ENCODE measurements at places on chromosomes 13 and 19.

DNA sequence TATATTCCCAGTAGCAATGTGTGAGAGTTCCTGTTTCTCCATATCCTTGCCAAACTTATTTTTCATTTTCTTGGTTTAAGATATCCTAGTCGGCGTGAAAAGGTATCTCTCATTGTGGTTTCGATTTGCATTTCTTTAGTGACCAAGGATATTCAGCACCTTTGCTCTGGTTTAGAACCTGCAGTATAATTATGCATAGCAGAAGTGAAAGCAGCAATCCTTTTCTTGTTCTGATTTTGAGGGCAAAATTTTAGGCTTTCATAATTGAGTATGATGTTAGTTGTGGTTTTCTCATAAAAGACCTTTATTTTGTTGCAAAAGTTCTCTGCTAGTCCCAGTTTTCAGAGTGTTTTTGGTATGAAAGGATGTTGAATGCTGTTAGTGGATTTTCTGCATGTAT is 491.0 kb downstream of the FGF9 start:
- no peak for DNase-seq

GRCh38 chr13:109795011-109795410 is 8.6 kb upstream of the IRS2 start:
- no peak for DNase-seq

DNA sequence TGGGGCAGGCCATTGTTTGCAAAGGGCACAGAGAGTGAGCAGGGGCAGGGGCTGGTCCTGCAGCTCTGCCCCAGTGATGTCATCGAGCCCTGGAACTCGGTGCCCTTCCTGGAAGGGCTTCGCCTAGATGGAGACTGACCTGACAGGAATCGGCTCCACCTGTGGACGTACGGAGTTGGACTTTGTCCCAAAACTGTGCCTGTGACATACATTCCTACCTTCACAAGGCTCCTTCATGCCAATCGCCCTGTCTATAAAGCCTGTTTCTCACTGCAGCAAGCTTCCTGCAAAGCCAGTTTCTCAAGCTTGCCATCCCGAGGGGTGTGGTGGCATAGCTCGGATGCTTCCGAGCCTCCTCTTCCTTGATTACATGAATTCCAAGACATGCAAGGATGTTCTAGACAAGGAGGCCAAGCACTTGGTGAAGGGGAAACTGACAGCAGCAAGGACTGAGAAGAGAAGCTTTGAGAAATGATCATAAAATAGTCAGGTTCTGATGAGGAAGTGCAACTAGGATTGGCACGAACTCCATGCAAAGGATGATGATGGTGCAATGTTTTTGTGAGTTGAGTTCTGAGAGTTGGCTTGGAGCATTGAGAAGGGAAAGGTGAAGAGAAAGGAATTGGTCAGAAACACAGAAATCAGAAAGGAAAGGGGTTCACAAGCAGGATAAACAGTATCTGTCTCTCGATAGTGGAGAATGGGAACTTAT is 73.6 kb upstream of the STK24 start:
- no peak for DNase-seq

- DNase-seq: no peak
Measured at GRCh38 chr19:10285393-10285792, 1.4 kb upstream of the ICAM4 start.

DNA sequence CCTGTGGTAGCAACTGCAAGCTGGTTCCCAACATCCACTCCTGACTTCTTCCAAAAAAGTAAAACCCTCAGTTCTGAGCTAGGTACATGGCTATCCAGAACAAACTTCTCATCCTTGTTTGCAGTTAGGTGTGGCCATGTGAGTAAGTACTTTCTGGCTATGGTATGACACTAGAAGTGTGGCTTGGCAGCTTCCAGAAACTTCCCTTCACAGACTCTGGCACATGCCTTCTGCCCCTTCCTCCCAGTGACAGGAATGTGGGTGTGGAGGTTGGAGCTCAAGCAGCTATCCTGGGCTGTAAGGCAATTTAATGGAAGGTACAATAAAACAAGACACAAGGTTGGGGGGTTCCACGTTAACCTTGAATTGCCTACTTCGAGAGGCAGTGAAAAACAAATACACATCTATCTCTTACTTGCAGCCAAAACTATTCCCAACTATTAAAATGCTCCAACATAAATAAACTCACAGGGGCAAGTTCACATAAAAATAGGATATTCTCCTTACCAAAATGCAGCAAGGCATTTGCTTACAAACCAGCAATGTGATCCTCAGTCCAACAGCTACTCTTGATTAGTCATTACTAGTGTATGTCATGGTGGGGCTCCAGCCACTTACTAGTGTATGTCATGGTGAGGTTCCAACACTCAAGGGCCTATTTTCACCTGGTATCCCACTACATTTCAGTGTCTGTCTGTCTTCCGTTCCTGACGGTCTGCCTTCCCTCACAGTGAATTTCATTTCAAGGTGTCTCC is 3.1 kb downstream of the SMG9 start:
- no peak for DNase-seq

GRCh38 chr13:76226941-76227340 is 590.8 kb downstream of the LMO7 start:
- no peak for DNase-seq

DNA sequence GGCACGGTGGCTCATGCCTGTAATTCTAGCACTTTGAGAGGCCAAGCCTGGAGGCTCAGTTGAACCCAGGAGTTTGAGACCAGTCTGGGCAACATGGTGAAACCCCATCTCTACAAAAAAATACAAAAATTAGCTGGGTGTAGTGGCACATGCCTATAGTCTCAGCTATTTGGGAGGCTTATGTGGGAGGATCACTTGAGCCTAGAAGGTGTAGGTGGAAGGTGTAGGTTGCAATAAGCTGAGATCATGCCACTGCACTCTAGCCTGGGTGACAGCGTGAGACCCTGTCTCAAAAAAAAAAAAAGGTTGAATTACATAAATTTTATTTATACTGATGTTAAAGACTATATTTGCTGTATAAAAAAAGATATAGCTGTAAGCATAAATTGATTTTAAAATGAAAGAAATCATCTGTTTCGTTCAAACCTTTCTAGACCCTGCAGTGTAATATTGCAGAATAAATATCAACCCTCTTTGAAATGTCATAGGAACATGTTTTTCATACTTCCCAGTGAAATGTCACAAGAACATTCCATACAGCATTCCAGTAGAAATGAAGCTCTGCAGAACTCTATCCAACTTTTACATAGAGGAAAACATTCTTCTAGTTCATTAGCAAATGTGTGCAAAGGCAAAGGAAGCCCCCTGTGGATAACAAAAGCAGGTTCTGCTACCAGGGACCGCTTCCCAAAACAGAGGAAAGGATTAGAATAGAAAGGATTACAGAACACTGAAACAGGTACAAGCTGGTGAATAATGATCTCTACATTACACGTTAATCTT is 76.0 kb downstream of the CAB39L start:
- DNase-seq: no peak

GRCh38 chr19:10683064-10683426 is 18.2 kb upstream of the QTRT1 start:
- no peak for DNase-seq

DNA sequence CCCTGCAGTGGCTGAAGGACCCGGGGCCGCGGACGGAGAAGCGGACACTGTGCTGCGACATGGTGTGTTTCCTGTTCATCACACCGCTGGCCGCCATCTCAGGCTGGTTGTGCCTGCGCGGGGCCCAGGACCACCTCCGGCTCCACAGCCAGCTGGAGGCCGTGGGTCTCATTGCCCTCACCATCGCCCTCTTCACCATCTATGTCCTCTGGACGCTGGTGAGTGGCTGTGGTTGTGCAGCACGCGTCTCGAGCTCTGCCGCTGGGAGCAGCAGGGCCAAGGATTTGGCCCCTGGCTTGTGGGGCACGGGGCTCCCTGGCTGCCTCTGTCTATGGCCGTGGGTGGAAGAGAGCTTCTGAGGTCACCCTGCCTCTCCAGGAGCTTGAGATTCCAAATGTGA is 14.1 kb upstream of the HNRNPM start:
- DNase-seq: no peak

DNA sequence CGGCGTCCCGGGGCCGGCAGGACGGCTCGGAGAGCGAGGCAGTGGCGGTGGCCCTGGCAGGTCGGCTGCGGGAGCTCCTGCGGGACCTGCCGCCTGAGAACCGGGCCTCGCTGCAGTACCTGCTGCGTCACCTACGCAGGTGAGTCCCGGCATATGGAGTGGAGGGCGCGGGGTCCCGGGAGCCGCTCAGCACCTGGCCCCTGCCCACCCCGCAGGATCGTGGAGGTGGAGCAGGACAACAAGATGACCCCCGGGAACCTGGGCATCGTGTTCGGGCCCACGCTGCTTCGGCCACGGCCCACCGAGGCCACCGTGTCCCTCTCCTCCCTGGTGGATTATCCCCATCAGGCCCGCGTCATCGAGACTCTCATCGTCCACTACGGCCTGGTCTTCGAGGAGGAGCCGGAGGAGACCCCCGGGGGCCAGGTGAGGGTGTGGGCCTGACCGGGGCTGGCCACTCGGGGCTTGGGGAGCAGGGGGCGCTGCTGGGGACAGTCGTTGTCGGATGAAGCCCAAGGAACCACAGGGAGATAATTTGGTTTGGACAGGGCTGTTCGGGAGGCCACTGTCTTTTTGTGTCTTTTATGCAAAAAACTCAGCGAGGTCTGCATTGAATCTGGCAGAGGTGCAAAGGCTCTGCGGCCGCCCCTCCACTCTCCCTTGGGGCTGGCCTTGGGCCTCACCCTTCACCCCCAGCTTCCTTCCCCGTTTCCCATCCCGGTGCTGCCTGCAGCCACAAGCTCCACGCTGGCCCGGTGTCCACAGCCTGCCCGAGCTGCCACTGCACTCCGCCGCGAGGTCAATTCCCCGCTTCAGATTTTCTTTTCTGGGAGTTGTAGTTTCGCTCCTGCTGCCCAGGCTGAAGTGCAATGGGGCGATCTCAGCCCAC is 12.0 kb downstream of the POLR2E start:
- DNase-seq: no peak

DNA sequence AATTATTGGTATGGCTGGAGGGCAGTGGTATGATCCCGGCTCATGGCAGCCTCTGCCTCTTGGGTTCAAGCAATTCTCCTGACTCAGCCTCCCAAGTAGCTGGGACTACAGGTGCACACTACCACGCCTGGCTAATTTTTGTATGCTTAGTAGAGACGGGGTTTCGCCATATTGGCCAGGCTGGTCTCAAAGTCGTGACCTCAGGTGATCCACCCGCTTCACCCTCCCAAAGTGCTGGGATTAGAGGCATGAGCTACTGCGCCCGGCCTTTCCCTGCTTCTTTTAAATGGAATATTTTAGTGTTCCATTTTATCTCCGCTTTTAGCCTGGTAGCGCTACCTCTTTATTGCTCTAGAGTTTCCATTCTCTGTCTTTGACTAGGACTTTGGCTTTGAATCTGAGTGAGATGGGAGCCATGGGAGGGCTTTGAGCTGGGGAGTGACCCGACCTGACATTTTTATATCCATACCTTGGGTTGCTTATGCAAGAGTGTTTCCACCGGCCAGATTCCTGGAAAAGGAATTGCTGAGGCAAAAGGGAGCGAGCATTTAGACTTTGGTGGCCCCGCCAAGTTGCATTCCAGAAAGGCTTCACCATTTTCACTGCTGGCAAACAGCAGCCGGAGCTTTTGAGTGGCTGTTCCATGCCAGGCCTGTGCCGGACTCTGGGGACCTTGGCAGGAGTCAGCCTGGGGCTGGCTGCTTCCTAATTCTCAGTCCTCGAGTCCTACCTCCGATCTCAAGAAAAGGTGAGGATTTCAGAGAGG is 22.9 kb downstream of the BICRA start:
- no peak for DNase-seq

DNA sequence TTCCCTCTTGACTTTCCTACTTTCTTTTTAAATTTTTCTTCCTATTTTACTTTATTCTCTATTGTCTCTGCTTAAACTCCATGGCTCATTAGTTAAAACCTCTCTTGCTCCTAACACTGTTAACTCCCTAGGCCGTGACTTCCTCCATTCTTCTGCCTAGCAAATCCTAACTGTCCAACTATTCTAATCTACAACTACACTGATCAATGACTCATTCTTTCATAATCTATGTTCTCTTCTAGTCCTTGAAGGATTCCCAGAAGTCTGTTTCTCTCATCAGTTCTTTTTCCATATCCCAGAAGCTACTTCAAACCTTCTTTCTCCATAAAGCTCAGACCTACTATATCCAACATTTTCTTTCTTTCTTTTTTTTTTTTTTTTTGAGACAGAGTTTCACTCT is 66.9 kb downstream of the MICU2 start:
- DNase-seq: no peak

GRCh38 chr13:19634256-19634740 is 839 bp downstream of the MPHOSPH8 start:
- no peak for DNase-seq

Measured in T-helper 2 cell (primary cell).